ENCODE measurements at places on chromosomes 6 and 20.

DNA sequence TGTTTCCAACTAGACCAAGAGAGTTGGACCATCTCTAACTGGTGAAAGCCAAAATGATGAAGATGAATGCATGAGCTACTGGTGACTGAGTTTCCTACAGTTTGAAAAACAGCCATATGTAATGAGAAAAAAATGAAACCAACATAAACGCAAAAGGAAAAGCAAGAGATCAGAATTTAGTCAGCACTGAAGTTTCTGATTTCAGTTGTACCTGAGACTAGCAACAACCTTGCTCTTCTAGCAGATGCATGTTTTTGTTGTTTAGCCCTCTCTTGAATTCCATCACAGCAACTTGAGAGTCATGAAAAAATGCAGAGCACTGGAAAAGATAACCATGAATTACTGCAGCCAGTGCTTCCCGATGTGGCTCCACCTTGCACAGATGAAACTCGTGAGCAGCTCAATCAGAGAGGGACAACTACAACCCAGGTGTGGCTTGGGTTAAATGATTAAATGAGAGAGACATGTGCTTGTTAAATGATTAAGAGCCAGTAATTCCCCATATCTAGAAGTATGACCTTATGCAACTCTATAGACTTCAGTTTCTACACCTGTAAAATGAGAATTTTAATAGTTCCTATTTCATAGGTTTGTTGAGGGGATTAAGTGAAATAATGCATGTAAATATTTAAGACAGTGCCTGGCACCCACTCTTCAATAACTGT is 104.8 kb downstream of the ELOVL4 start:
- no peak for DNase-seq

DNA sequence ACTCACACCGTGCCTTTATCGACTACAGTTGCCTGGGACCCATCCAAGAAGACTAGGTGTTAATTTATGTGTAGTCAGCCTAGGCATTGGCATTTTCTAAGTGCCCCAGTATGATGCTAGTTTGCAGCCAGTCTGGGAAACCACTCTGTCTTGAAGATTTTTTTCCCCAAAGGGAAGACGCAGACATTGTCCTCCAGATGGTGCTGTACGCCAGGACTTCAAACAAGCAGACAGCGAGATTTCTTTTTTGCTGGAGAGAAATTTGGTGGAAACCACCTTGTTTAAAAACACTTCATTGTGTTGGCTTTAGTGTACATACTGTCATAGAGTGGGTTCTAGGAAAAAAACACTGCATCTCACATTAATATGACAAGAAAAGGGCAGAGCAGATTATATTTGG is 30.0 kb downstream of the ALDH5A1 start:
- no peak for DNase-seq

- DNase-seq, result no peak
These were observed 41.0 kb downstream of the COX4I2 start for GRCh38 chr20:31678389-31679356.

DNA sequence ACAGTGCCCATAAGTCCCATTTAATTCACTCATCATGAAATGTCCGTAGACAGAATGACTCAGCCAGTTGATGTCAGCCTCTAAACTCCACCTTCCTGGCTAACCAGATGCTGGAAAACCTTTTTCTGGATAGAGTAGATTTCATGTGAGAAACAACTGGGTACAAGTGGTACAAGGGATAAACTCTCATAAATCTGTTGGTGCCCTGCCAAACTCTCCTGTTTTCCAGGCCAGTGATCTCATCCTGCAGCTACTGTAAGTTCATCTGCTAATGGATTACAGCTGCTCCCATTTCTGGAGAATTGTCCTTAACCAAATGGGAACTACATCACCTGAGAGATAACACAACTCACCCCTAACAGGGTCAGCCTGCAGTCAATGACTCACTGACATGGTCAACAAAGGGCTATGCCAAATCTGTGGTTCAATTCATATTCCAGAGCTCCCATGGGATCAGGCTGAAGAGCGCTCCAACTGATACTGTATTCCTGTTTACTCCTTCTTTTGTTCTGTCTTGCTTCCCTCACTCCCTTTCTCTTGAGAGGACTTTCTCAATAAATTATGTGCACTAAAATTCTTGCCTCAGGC is 210.1 kb upstream of the HDDC2 start:
- no peak for DNase-seq

Measured in posterior cingulate gyrus (tissue), 11 donors.